HFFc6 (cell line): ENCODE measurements at places on chromosomes 6 and 20. TPM values are rescaled to one million over a fixed set of nuclear protein-coding genes. Genes with fewer than 3 reads are reported as not detected.
A peak's percentile ranks its signal among the peaks of the same experiment; 100 is the strongest.

GRCh38 chr20:1371202-1371782 lies 21.6 kb downstream of the FKBP1A start:
- peak overlapping the region; percentile 69 for H3K27ac ChIP-seq
- peaks cover 3% of the 10 kb centered on the region for H3K27me3 ChIP-seq
- no peak for DNase-seq
- peaks cover 85% of the 10 kb centered on the region for H3K4me1 ChIP-seq
- H3K36me3 ChIP-seq, result peaks cover 37% of the 10 kb centered on the region

BPIFB2 gene
- total RNA-seq, result not detected in 2 replicates

DNA sequence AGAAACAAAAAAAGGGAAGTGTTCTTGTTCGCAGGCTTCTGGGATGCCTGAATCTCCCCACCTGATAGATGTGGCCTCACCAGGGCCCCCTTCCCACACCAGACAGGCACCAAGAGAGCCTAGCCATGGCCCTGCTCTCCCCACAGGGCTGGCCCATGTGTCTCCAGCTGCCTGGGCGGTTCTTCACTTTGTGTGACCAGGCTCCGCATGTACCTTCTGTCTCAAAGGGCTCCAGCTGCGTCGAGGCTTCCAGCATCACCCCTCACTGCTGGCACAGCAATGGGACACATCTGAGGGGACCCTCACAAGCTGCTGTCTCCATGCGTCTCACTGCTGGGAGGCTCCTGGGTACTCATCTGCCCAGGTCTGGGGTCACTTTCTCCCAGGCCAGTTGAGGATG lies 362.9 kb downstream of the ZFAND3 start:
- H3K36me3 ChIP-seq, result 0 out of 2 replicates have a peak, but pooled peaks cover 4% of the 10 kb centered on the region
- no peak overlapping the region for H3K27ac ChIP-seq
- DNase-seq, result no peak
- peaks cover 3% of the 10 kb centered on the region; the same call in 1 of the 2 replicates for H3K27me3 ChIP-seq
- no peaks in the 10 kb centered on the region for H3K4me1 ChIP-seq
- H3K4me3 ChIP-seq, result no peak overlapping the region

- peak overlapping the region; percentile 72 for H3K27ac ChIP-seq
- peaks cover 3% of the 10 kb centered on the region; the same call in 1 of the 2 replicates for H3K27me3 ChIP-seq
- DNase-seq, result no peak
- H3K36me3 ChIP-seq, result no peaks in the 10 kb centered on the region
Observed at GRCh38 chr20:58691773-58692578, 624 bp upstream of the NPEPL1 start.

- no peaks in the 10 kb centered on the region; the same call in 1 of the 2 replicates for H3K27me3 ChIP-seq
- no peak overlapping the region for H3K27ac ChIP-seq
- H3K36me3 ChIP-seq, result peaks cover 81% of the 10 kb centered on the region
- no peak overlapping the region for H3K4me3 ChIP-seq
Observed at GRCh38 chr6:57324538-57324937, 7.1 kb downstream of the PRIM2 start.

- peaks cover 33% of the 10 kb centered on the region for H3K4me1 ChIP-seq
- DNase-seq, result no peak
- H3K27me3 ChIP-seq, result peaks cover 10% of the 10 kb centered on the region
Observed at GRCh38 chr20:50216543-50217206, 26.0 kb downstream of the CEBPB start.

GRCh38 chr6:167148021-167148420 lies 9.8 kb downstream of the GPR31 start:
- no peak overlapping the region for H3K27ac ChIP-seq
- peaks cover 5% of the 10 kb centered on the region for H3K27me3 ChIP-seq
- no peak overlapping the region for H3K4me3 ChIP-seq
- no peak for DNase-seq

- no peak for DNase-seq
- no peak overlapping the region for H3K4me3 ChIP-seq
- H3K27me3 ChIP-seq, result peaks cover 32% of the 10 kb centered on the region
- no peaks in the 10 kb centered on the region for H3K36me3 ChIP-seq
Observed at GRCh38 chr20:57791178-57791962, 81.6 kb upstream of the PMEPA1 start.

DDO gene
- 0.85 to 1.1 TPM (median 0.96 TPM) in 3 replicates for total RNA-seq

DNA sequence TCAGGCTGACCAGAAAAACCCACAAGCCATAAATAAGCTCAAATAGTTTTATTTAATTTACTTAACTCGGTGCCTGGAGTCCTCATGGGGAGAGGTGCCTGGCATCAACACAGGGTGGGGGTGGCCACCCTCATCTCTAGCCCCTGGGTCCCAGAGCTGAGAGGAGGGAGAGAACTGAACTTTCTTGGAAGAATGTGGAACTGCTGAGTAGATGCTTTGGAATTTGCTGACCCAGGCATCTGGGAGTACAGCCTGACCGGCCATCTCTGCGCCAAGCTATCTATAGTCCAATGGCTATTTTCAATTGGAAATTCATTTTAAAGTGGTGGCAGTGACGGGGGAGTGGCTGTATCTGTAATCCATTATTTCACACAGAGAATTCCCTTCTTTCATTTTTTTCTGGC lies 104.8 kb downstream of the CDH26 start:
- DNase-seq, result peak; percentile 91
- H3K36me3 ChIP-seq, result peaks cover 7% of the 10 kb centered on the region
- H3K4me3 ChIP-seq, result peak overlapping the region; percentile 81
- peaks cover 46% of the 10 kb centered on the region for H3K4me1 ChIP-seq
- peak overlapping the region; percentile 86 for H3K27ac ChIP-seq

SNAI1 gene
- 4.8 to 6.8 TPM (median 5.9 TPM) in 3 replicates for total RNA-seq

- no peak for DNase-seq
- peaks cover 7% of the 10 kb centered on the region; the same call in 1 of the 2 replicates for H3K36me3 ChIP-seq
- H3K27ac ChIP-seq, result no peak overlapping the region
Observed at GRCh38 chr20:61704661-61705060, 361.0 kb downstream of the TAF4 start.

- H3K36me3 ChIP-seq, result no peaks in the 10 kb centered on the region
- H3K4me1 ChIP-seq, result no peaks in the 10 kb centered on the region
- H3K27me3 ChIP-seq, result peaks cover 2% of the 10 kb centered on the region
- no peak overlapping the region for H3K4me3 ChIP-seq
Observed at GRCh38 chr20:62208795-62209755, 11.0 kb downstream of the HRH3 start.

SYNDIG1 gene
- total RNA-seq, result 0.10 TPM in 1 of 2 replicates, not detected in the other

SLC25A27 gene
- 0.32 to 0.57 TPM in 2 of 3 replicates, not detected in the other for total RNA-seq

DNA sequence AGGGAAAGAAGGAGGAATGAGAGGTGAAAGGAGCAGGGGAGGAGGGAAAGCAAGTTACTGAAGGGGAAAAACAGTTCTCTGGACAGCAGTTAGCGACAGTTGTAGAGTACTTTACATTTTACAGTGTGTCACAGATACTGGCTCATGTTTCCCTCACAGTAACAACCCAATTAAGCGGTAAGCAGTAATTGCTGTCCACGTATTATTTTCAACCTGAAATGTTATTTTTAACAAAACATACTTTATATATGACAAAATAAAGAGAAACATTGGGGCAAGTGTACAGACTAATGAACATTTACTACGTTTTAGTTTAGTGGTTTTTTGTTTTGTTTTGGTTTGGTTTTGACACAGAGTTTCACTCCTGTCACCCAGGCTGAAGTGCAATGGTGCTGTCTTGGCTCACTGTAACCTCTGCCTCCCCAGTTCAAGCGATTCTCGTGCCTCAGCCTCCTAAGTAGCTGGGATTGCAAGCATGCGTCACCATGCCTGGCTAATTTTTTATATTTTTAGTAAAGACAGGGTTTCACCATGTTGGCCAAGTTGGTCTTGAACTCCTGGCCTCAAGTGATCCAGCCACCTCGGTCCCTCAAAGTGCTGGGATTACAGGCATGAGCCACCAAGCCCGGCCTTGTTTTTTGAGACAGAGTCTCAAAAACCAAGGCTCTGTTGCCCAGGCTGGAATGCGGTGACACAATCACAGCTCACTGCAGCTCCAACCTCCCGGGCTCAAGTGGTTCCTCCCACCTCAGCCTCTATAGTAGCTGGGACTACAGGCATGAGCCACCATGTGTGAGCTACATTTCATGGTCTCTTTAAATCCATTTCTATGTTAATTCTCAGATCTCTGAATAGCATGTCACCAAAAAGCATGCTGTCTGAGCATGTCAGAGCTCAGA lies 22.6 kb upstream of the BTN3A2 start:
- H3K27me3 ChIP-seq, result no peaks in the 10 kb centered on the region; the same call in 1 of the 2 replicates
- peak overlapping the region; percentile 91 for H3K4me3 ChIP-seq
- peak; percentile 73 for DNase-seq

- H3K27me3 ChIP-seq, result no peaks in the 10 kb centered on the region
- no peaks in the 10 kb centered on the region for H3K4me1 ChIP-seq
- DNase-seq, result no peak
- no peak overlapping the region for H3K27ac ChIP-seq
- H3K4me3 ChIP-seq, result no peak overlapping the region
Observed at GRCh38 chr6:76861403-76861802, 601.9 kb downstream of the HTR1B start.

ORC3 gene
- 24.9 and 26.7 TPM in 2 replicates for total RNA-seq

GRCh38 chr6:124495665-124496190 lies 466.5 kb upstream of the RNF217 start:
- no peak for DNase-seq
- no peaks in the 10 kb centered on the region for H3K27me3 ChIP-seq
- no peak overlapping the region for H3K27ac ChIP-seq
- no peaks in the 10 kb centered on the region for H3K36me3 ChIP-seq

POM121L2 gene
- not detected in 3 replicates for total RNA-seq

DNA sequence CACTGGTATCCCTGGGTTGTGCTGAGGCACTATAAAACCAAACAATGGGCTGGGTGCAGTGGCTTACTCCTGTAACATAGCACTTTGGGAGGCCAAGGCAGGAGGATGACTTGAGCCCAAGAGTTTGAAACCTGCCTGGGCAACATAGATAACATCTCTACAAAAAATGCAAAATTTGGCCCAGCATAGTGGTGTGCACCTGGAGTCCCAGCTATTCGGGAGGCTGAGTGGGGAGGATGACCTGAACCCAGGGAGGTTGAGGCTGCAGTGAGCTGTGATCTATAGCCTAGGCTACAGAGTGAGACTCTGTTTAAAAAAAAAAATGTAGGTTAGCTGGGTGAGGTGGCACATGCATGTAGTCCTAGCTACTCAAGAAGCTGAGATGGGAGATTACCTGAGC lies 7.7 kb upstream of the SLC4A11 start:
- H3K27me3 ChIP-seq, result peaks cover 4% of the 10 kb centered on the region; the same call in 1 of the 2 replicates
- peaks cover 9% of the 10 kb centered on the region for H3K4me1 ChIP-seq
- no peak overlapping the region for H3K27ac ChIP-seq
- no peak for DNase-seq
- no peaks in the 10 kb centered on the region for H3K36me3 ChIP-seq

KCNK15 gene
- total RNA-seq, result 0.16 to 0.28 TPM (median 0.18 TPM) in 3 replicates

GRCh38 chr20:40915756-40916155 lies 112.9 kb upstream of the TOP1 start:
- H3K27me3 ChIP-seq, result peaks cover 8% of the 10 kb centered on the region
- no peak overlapping the region for H3K4me3 ChIP-seq
- H3K27ac ChIP-seq, result no peak overlapping the region

- H3K36me3 ChIP-seq, result no peaks in the 10 kb centered on the region
- no peaks in the 10 kb centered on the region for H3K4me1 ChIP-seq
- no peak overlapping the region for H3K4me3 ChIP-seq
- peaks cover 9% of the 10 kb centered on the region for H3K27me3 ChIP-seq
Observed at GRCh38 chr20:48377940-48378339, 449.9 kb downstream of the PREX1 start.

GRCh38 chr6:332671-333070 lies 40.4 kb downstream of the DUSP22 start:
- H3K27me3 ChIP-seq, result no peaks in the 10 kb centered on the region; the same call in 1 of the 2 replicates
- no peak overlapping the region for H3K27ac ChIP-seq
- H3K4me3 ChIP-seq, result no peak overlapping the region
- no peak for DNase-seq
- no peaks in the 10 kb centered on the region for H3K4me1 ChIP-seq

GCNT2 gene
- 0.24 to 5.7 TPM (median 0.26 TPM) in 3 replicates for total RNA-seq

GRCh38 chr6:143368426-143368825 lies 82.1 kb downstream of the ADAT2 start:
- peak overlapping the region; percentile 29 for H3K27ac ChIP-seq
- peaks cover 1% of the 10 kb centered on the region; the same call in 1 of the 2 replicates for H3K27me3 ChIP-seq
- peak; percentile 63 for DNase-seq
- H3K36me3 ChIP-seq, result no peaks in the 10 kb centered on the region
- peaks cover 12% of the 10 kb centered on the region for H3K4me1 ChIP-seq

DNA sequence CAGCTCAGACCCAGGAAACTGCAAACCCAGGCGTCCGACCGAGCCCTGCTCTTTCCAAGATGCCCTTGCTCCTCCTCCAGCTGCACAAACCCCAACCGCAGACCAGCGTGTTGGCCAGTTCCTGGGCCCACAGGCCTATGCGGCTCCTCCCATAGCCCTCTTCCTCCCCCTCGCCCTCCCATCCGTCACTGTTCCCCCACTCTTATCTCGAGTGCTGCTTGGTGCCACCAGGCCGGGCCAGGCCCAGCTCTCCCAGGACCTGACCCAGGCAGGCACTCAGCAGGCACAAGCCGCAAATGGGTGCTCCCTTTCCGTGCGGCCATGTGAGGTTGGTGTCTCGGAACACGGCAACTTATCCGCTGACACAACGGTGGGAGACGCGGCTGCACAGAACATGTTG lies 28.6 kb downstream of the ADRM1 start:
- H3K36me3 ChIP-seq, result no peaks in the 10 kb centered on the region
- no peak overlapping the region for H3K27ac ChIP-seq
- no peak overlapping the region for H3K4me3 ChIP-seq
- no peak for DNase-seq
- no peaks in the 10 kb centered on the region for H3K27me3 ChIP-seq

GRCh38 chr6:3739311-3739897 lies 12.1 kb downstream of the PXDC1 start:
- peaks cover 42% of the 10 kb centered on the region for H3K36me3 ChIP-seq
- 0 out of 2 replicates have a peak overlapping the region, but pooled peaks have one; percentile 26 for H3K27ac ChIP-seq
- DNase-seq, result no peak
- H3K4me3 ChIP-seq, result no peak overlapping the region
- peaks cover 20% of the 10 kb centered on the region for H3K27me3 ChIP-seq
- H3K4me1 ChIP-seq, result peaks cover 62% of the 10 kb centered on the region

- peaks cover 2% of the 10 kb centered on the region; the same call in 1 of the 2 replicates for H3K27me3 ChIP-seq
- DNase-seq, result no peak
- peaks cover 59% of the 10 kb centered on the region for H3K4me1 ChIP-seq
Observed at GRCh38 chr6:11969092-11969491, 43.0 kb upstream of the HIVEP1 start.
